ENCODE measurements at places on chromosomes 2 and 18. TPM values are rescaled to one million over a fixed set of nuclear protein-coding genes. Genes with fewer than 3 reads are reported as not detected.

GRCh38 chr2:160695402-160696086 lies 201.9 kb upstream of the RBMS1 start:
- no peak overlapping the region for H3K27ac ChIP-seq
- no peaks in the 10 kb centered on the region for H3K36me3 ChIP-seq
- no peak for DNase-seq
- no peaks in the 10 kb centered on the region for H3K27me3 ChIP-seq

GRCh38 chr2:221477714-221478484 lies 94.2 kb downstream of the EPHA4 start:
- no peaks in the 10 kb centered on the region for H3K27me3 ChIP-seq
- no peak overlapping the region for H3K27ac ChIP-seq
- no peaks in the 10 kb centered on the region for H3K36me3 ChIP-seq

- no peak for DNase-seq
- no peaks in the 10 kb centered on the region for H3K36me3 ChIP-seq
- peaks cover 3% of the 10 kb centered on the region for H3K4me1 ChIP-seq
- H3K27me3 ChIP-seq = no peaks in the 10 kb centered on the region
- H3K27ac ChIP-seq = no peak overlapping the region
- H3K4me3 ChIP-seq = no peak overlapping the region
Observed at GRCh38 chr2:65046633-65047407, 9.4 kb upstream of the CEP68 start.

- no peaks in the 10 kb centered on the region for H3K36me3 ChIP-seq
- no peaks in the 10 kb centered on the region for H3K27me3 ChIP-seq
- DNase-seq = no peak
- H3K27ac ChIP-seq = peak overlapping the region; percentile 36
Observed at GRCh38 chr18:58572181-58572580, 56.7 kb downstream of the ALPK2 start.

DNA sequence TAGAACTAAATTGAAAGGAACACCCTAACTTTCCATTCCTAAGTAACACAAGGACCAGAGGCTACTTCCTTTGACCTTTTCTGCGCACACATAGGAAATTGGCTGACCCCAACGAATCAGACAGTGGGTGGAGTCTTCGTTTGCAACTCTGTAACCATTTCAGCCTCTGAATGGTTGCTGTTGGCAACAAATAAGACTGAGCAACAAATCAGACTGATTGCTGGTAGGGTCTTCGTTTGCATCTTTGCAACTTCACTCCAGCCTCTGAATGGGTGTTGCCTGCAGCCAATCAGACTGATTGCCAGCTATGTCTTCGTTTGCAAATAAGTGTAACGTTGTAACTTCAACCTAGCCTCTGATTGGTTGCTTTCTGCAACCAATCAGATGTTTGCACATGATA lies 34.6 kb downstream of the USP40 start:
- H3K36me3 ChIP-seq = no peaks in the 10 kb centered on the region
- DNase-seq = no peak
- no peak overlapping the region for H3K27ac ChIP-seq
- no peak overlapping the region for H3K4me3 ChIP-seq

- H3K4me3 ChIP-seq = no peak overlapping the region
- no peak for DNase-seq
- H3K27me3 ChIP-seq = no peaks in the 10 kb centered on the region
- no peak overlapping the region for H3K27ac ChIP-seq
- H3K4me1 ChIP-seq = peaks cover 15% of the 10 kb centered on the region
- H3K36me3 ChIP-seq = peaks cover 6% of the 10 kb centered on the region
Observed at GRCh38 chr2:3399381-3399780, 19.9 kb downstream of the TRAPPC12 start.

GRCh38 chr2:226874749-226875148 lies 38.9 kb downstream of the RHBDD1 start:
- H3K27ac ChIP-seq = no peak overlapping the region
- no peaks in the 10 kb centered on the region for H3K36me3 ChIP-seq
- H3K4me3 ChIP-seq = no peak overlapping the region
- H3K27me3 ChIP-seq = no peaks in the 10 kb centered on the region
- peaks cover 11% of the 10 kb centered on the region for H3K4me1 ChIP-seq

GRCh38 chr2:101004620-101005325 lies 2.7 kb downstream of the RPL31 start:
- H3K27me3 ChIP-seq = no peaks in the 10 kb centered on the region
- DNase-seq = no peak
- peak overlapping the region; percentile 42 for H3K27ac ChIP-seq
- H3K4me1 ChIP-seq = peaks cover 12% of the 10 kb centered on the region

GRCh38 chr2:42755191-42755880 lies 8.6 kb downstream of the OXER1 start:
- DNase-seq = no peak
- H3K4me1 ChIP-seq = peaks cover 51% of the 10 kb centered on the region

GRCh38 chr2:148932536-148932935 lies 57.5 kb downstream of the KIF5C start:
- DNase-seq = no peak
- no peaks in the 10 kb centered on the region for H3K27me3 ChIP-seq
- no peak overlapping the region for H3K27ac ChIP-seq
- H3K36me3 ChIP-seq = no peaks in the 10 kb centered on the region

LDLRAD4 gene
- 12.8 TPM for total RNA-seq

EMILIN1 gene
- total RNA-seq = 1.7 TPM

HS6ST1 gene
- total RNA-seq = 17.0 TPM

MPV17 gene
- 63.3 TPM for total RNA-seq

GULP1 gene
- total RNA-seq = 0.13 TPM

RAB17 gene
- 1.1 TPM for total RNA-seq

Data from GM12878 (cell line).